Stimulated activated CD4-positive, alpha-beta T cell treated with anti-CD3 and anti-CD28 coated beads, TNF-alpha, amount 100 ng/mL, for 1 hour (primary cell): ENCODE measurements at places on chromosomes 13 and 19.

GRCh38 chr19:11555246-11555645 lies 3.8 kb downstream of the ELOF1 start:
- no peak for DNase-seq

GRCh38 chr13:76271728-76272232 lies 614.4 kb downstream of the KCTD12 start:
- no peak for DNase-seq

DNA sequence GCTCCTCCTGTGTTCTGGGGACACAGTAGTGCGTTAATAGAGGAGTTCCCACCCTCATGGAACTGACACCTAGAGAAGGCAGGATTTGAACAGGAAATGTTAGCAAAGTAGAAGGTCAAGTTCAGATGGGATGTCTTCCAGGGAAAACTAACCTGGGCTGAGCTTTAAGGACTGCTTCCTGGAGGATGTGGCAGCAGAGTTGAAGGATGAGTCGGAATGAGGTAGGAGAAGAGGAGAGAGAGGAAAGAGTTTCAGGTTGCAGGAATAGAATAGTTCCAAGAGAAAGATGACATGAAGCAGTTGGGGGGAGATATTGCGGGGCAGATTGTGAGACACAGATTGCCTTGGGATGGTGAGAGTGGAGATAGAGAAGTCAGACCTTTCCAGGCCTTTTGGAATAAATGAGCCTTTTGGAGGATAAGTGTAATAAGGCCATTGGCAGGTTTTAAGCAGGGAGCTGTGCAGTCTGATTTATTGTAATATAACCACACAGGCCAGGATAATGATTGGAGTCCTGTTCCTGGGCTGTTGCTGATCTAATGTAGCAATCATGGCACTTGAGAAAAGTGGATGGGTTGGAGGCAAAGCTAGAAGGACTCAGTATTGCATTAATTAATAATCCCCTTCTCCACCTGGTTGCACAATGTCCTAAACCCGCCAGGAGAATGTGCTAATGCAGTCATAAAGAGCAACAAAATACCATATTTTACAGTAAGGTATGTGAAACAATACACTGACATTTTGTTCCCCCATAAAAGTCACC lies 205.4 kb downstream of the SHISA2 start:
- DNase-seq: no peak

- no peak for DNase-seq
These were observed 63.1 kb downstream of the GSX1 start for GRCh38 chr13:27855381-27855780.

GRCh38 chr19:23558541-23558940 lies 128.5 kb downstream of the ZNF675 start:
- no peak for DNase-seq

GRCh38 chr13:33494596-33495204 lies 209.1 kb upstream of the STARD13 start:
- no peak for DNase-seq

DNA sequence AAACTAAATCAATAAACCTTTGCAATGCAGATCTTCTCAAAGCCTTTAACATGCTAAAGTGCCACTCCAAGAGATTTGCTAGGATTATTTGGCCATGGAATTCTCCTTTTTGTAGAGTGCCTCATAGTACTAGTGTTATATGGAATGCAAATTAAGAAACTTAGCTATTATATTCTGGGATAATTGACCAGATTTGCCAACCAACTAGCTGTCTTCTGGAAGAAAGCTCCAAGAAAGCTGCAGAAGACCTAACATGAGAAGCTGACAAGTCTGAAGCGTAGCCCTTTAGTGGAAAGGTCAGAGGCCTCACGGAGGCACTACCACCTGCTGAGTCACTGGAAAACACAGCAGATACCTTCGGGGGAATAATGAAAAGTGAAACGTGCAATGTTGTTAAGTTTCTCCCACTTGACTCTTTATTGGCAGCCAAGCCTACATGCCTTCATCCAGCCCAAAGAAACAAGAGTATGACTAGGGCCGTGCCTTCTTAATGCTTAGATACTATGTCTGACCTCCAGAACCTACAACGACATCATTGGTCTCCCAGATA lies 29.8 kb upstream of the KATNAL1 start:
- no peak for DNase-seq

- no peak for DNase-seq
These were observed 151.4 kb downstream of the PCCA start for GRCh38 chr13:100240109-100240779.

DNA sequence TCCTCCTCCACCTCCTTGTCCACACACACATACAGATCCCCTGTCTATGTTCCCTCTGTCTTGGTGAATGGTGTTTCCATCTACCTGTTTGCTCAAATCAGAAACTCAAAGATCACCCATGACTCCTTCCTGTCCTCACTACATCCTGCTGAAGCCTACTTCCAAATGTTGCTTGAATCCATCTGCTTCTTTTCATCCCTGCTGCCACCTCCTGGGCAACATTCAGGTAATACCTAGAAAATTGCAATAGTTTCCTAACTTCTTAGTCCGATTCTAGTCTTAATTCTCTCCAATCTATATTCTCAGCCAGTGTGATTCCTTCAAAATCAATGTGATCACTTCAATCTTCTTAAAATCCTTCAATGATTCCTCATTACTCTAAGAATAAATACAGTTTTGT lies 155.5 kb upstream of the STARD13 start:
- DNase-seq: no peak

DNA sequence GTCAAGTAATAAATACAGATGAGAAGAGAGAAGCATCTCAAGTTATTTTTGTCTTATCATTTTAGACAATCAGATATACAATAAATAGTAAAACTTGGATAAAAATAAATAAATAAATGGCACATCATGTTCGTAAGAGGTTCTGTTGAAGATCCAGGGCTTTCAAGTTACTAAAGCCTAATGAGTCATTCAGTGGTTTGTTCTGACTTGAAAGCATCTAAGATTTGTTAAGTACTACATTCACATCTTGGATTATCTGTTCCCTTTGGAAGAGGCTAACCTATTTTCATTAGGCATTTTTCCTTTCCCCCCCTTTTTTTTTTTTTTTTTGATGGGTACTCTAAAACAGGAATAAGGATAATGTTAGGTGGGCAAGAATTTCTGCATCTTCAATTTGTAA lies 429.3 kb downstream of the PCDH20 start:
- no peak for DNase-seq

GRCh38 chr19:41437944-41438574 lies 1.7 kb downstream of the DMAC2 start:
- no peak for DNase-seq

GRCh38 chr19:44663996-44664395 lies 7.3 kb upstream of the CEACAM19 start:
- DNase-seq: no peak

GRCh38 chr13:79365981-79366380 lies 40.1 kb downstream of the RBM26 start:
- DNase-seq: no peak

GRCh38 chr19:32258167-32258566 lies 87.2 kb upstream of the ZNF507 start:
- no peak for DNase-seq

DNA sequence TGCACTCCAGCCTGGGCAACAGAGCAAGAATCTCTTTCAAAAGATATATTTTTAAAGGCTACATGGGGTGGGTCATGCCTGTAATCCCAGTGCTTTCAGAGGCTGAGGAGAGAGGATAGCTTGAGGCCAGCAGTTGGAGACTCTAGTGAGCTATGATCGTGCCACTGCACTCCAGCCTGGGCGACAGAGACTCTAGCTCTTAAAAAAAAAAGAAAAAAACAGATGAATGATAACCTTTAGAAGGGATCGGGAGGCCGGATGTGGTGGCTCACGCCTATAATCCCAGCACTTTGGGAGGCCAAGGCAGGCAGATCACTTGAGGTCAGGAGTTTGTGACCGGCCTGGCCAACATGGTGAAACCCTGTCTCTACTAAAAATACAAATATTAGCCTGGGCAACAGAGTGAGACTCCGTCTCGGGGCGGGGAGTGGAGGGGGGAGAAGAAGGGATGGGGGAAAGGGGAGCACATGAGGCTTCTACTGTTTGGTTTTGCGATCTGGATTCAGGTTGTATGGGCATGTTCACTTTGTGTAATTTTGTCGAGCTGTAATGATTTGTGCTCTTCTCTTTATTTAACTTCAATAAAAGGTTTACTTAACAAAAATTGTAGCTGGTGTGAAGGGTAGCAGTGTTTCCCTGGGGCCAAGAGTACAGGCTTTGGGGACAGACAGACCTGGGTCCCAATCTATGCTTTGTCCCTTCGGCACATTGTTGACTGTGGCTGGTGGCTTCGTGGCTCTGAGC lies 1.1 kb upstream of the PSMC4 start:
- DNase-seq: no peak

DNA sequence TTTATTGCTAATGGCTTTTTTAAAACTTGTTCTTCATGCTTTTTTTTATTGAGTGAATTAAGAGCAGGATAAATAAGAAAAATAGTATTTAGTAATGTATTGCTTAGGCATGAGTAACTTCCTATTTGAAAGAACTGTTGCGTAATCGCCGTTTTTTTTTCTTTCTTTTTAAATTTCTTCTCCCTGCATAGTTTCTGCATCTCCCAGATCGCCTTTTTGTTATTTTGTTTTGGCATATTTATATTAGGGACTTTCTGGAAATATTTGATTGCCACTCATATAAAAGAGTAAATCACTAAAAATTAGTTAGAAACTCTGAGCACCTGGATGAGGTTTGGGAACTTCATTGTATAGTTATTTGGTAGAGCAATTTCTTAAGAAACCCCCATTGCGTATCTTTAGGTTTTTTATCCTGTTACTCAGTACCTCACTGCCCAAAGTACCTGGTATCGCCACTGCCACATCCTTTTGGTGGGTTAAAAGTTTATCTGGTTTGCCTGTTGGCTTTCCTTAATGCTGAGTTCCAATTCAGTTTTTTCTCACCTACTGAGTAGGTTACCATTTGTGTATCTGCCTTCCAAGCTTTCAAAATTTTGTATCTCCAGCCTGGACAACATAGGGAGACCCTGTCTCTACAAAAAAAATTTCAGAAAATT lies 36.2 kb upstream of the LPAR6 start:
- DNase-seq: no peak

- no peak for DNase-seq
These were observed 3.6 kb upstream of the GNG8 start for GRCh38 chr19:46639358-46640182.

GRCh38 chr13:110523838-110524540 lies 37.5 kb downstream of the RAB20 start:
- DNase-seq: no peak

DNA sequence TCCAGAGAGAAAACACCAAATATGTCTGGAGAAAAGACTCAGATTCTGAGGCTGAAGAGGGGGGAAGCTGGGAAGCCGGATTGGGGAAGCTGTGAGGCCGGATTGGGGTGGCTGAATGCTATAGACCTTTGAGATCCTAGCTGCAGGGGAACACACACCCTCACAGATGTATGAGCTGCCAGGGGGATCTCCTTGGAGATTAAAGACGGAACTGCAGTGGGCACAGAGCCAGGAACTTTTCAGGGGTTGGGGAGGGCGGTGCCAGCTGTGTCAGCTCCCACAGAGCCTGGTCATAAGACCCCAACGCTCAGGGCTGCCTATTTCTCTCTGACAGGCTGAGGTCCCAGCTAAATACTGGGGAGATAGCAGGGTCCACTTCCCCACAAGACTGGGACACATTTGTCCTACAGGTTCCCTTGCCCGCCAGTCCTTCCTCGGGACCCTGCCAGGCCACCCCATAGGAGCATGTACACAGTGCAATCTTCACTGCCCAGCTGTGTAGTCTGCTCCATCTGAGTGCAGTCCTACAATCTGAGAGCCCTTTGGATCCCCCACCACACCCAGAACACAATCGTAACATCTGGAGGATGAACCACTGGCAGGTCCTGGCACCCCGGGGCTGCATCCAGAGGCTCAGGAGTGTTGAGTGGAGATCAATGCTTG lies 1893.9 kb downstream of the PCDH9 start:
- no peak for DNase-seq

- DNase-seq: no peak
These were observed 741.0 kb upstream of the KLHL1 start for GRCh38 chr13:70849222-70849621.

GRCh38 chr19:6519289-6519688 lies 11.5 kb upstream of the TNFSF9 start:
- no peak for DNase-seq

DNA sequence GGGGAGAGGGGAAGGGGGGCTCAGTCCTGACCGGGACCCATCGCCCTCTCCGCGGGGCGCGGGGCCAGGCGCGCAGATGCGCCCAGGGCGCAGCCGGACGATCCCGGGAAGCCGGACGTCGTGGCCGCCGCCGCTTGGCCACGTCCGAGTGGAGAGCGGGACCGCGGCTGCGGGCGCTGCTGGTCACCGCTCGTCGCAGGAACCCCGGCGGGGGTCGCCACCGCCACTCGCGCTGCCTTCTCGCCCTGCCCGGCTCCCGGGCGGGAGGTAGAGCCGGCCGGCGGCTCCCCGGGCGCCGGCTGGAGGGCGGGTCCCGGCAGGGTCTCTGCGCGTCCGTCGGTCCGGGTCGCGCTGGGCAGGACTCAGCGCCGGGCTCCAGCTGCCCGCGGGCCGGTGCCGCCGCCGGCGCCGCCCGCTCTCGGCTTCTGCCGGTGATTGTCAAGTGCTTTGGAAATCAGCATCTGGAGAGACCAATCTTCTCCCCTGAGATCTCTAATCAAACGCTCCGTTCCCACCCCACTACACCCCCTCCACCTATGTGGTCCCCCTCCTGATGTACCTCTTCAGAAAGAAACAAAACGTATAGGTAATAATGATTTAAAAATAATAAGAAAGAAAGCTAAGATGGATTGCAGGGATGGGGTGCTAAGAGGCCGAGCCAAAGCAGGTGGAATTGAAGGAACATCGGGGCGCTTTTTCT lies 464.4 kb downstream of the ITGBL1 start:
- no peak for DNase-seq

GRCh38 chr19:1609103-1609396 lies 3.8 kb upstream of the UQCR11 start:
- DNase-seq: no peak

GRCh38 chr19:16527971-16528521 lies 14.2 kb downstream of the CHERP start:
- peak; percentile 24 for DNase-seq

DNA sequence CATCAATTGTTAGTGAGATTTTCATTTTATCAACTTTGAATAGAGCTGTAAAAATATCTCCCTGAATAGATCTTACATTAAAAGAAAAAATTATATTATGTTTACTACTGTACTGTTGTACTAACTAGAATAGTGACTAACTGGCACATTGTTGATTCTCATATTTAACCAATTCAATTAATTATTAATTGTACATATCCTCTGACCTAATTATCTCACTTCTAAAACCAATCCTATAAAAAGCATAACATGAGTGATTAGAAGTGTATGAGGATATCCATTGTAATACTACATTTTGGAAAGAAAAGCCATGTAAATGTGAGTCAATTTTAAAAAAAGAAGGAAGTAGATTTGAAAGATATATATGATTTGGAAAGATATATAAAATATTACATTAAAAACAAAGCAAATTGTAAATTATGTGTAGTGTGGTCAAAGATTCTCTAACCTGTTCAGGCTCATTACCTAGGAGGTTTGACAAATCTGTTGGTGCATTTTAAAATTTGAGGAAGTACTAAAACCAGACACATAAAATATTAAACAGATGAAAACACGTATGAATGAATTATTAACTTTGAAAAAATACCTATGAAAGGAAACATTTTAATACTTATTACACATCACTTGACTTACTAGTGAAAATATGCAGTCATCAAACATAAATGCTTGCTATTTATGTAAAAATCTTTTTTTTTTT lies 829.8 kb upstream of the SLC10A2 start:
- DNase-seq: no peak
